ENCODE measurements at places on chromosomes 7 and 10. TPM values are rescaled to one million over a fixed set of nuclear protein-coding genes. Genes with fewer than 3 reads are reported as not detected.

The DPYSL4 gene
- total RNA-seq: 17.7 TPM

The ZNF727 gene
- not detected for total RNA-seq

The EEPD1 gene
- total RNA-seq: 1.1 TPM

The MEOX2 gene
- not detected for total RNA-seq

The OR9A2 gene
- not detected for total RNA-seq

The CCDC3 gene
- total RNA-seq: 0.87 TPM

The OPN1SW gene
- 0.46 TPM for total RNA-seq

Measured in neural progenitor cell (in vitro differentiated cells).